Right ventricle myocardium inferior (tissue), 1 donor: ENCODE measurements at places on chromosomes 2 and 18.

DNA sequence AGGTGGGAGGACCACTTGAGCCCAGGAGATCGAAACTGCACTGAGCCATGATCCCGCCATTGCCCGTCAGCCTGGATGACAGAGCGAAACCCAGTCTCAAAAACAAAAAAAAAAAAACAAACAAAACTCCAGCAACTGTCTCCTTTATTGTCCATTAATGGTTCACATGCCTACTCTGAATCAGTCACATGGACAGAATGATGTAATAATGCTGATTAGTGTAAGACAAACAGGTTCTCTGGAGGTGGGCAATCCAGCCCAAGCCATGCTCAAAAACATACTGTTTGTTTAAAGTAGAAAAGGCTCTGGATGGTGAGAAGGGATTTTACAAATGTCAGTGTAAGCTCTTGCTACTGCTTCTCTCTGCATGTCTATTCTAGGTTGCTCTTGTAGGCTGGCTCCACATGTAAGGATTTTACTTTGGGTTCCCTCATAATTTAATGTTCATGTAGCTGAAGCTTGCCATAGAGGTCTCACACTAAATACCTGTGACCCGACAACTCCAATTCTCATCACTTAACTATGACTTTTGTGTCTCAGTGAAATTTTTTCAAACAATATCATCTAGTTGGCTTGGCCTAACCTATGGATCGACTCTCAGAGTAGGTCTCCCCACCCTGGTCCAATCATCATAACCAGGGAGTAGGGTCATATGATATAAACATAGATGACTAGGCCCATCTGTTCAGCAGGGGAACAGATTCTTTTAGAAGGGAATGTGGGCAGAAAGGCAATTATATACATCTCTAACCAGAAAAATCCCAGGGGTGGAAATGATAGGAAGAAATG lies 83.9 kb upstream of the SLC39A10 start:
- no peak for DNase-seq

DNA sequence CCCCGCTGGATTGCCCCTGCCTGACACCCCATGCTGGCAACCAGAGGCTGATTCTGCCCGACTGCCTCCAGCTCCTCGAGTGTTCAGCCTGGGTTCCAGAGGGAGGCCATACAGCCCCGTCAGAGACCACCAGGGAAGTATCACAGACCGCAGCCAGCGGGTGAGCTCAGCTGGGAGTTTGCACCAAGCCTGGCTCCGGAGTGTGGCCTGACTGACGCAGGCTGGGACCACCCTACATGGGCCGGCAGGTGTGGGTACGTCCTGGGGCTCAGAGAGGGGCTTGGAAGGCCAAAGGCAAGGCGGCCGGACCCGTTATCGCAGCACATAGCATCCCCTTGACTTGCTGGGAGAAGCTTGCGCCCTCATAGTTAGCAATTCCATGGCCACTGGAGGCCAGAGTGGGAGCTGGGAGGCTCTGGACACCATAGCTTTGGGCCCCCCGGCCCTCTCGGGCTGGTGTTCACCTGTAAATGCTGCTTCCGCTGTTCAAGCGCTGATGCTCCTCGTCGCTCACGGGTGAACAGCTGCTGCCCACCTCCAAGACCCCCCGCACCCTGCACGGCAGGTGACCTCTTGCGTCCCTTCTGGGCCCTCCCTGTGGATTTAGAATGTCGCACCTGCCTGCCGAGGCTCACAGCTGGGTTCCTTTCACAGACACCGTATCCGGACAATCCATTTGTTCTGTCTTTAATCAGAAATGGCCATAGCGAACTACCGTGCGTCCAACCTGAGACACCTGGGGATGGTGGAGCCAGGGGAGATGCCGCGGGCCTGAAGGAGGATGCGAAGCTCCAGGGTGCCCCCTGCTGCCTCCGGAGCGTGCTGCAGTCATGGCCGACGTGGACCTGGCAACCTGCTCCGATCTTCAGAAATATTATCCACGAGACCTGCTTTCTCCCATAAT lies 31.2 kb upstream of the SLC66A3 start:
- no peak for DNase-seq

DNA sequence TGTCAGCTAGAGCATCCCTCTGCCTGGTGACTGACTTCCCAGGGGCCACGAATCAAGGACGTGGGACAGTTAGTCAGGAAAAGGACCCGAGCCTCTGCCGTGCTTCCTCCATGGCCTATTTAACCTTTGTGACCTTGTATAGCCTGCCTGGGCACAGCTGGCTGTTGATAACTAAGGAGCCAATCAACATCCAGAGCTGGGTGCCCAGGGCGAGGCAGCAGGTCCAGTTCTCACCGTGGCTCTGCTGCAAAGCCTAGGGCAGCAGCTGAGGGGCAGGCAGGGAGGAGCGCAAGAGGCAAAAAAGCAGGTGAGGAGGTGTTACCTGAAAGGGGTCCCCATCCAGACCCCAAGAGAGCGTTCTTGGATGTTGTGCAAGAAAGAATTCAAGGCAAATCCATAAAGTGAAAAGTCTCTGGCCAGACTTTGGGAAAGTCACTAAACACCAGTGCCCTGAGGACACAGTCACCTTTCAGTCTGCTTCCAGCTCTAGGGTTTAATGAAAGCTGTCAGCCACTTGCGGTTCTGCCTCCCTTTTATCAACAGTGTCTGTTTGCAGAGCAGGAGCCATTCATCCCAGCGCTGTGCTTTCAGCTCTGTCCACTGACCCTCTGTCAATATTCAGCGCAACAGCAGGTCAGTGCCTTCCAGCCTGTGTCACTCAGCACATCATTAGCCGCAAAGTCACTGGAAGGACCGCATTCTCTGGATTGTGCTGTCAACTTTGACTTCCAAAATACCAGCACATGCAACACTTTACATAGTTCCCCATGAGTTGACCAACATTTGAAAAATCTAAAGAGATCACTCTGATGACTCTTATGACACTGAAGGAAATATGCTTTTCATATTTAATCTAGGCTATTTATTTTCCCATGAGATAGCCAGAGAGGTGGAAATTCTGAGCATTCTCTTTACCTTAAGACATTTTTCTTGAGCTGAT lies 38.6 kb upstream of the ASAP2 start:
- DNase-seq: no peak

GRCh38 chr18:10315522-10315921 lies 138.9 kb upstream of the APCDD1 start:
- no peak for DNase-seq
